ENCODE measurements at places on chromosomes 5 and 9.

DNA sequence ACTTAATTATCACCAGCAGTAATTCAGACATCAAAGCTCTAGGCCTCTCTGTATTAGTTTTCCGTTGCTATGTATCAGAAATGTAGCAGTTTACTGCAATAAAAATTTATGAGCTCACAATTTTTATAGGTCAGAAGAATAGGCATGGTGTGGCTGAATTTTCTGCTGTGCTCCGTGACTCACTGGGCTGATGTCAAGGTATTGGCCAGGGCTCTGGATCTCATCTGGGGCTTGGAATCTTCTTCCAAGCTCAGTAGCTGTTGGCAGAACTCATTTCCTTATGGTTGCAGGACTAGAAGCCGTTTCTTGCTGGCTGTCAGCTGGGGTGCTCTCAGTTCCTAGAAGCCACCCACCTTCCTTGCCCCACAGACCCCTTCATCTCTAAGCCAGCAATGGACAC, 66.3 kb downstream of the PSAT1 start:
- DNase-seq = no peak

DNA sequence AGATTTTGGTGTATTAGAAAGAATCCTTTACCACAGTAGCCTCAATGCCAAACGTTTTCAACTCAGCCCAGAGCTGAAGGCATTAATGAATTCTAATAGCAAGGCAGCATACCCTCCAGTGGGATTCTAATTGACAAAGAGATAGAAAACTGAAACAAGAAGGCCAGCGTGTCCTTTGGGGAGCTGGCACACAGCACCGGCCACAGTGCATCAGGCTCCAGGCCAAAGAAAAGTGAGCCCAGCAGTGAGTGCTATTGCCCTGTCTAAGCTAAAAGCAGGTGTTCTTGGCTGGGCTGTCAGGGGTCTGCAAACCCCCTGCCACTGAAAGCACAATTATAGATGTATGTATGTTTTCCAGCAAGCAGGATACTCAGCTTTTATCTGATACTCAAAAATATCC, 40.4 kb downstream of the PPIC start:
- DNase-seq = no peak

- no peak for DNase-seq
These were observed 84.4 kb upstream of the RARS1 start for GRCh38 chr5:168401880-168402279.

- no peak for DNase-seq
These were observed 270.4 kb downstream of the ENC1 start for GRCh38 chr5:74370168-74370567.

DNA sequence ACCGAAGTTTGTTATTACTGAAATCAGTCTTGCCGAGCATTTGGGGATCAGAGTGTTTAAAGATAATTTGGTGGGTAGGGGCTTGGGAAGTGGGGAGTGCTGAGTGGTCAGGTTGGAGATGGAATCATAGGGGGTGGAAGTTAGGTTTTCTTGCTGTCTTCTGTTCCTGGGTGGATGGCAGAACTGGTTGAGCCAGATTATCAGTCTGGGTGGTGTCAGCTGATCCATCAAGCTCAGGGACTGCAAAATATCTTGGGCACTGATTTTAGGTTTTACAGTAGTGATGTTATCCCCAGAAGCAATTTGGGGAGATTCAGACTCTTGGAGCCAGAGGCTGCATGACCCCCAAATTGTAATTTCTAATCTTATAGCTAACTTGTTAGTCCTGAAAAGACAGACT, 5.4 kb upstream of the ANKRD31 start:
- DNase-seq = no peak

- no peak for DNase-seq
These were observed 43.3 kb downstream of the DOCK8 start for GRCh38 chr9:257957-258356.

- no peak for DNase-seq
These were observed 91.8 kb downstream of the TLE1 start for GRCh38 chr9:81597419-81598122.

- no peak for DNase-seq
These were observed 506.5 kb downstream of the ISL1 start for GRCh38 chr5:51889703-51890102.

DNA sequence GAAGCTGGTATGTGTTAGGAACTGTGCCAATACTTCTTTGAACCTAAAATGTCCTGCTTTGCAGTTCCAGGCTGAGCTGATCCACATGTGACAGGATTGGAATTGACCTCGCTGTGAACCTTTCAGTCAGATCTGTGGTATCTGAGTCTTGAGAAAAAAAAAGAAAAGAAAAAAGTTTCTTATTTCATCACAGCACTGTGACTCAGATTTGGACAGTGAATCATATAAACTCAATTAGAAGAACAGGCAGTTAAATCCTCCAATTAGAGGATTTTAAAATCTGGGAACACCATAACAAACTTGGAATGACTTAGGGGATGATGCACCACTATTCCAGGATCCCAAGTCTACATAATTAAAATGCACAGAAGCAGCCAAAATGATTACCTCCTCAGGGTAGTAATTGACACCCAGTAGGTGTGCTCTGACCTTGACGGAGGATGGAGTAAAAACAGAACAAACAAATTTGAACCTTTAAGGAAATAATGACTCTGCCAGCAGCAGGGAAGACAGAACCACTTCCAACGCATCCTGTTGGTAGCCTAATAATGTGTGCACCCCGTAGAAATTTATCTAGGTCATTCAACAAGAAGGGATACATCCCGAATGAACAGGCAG, 57.8 kb upstream of the RAI14 start:
- no peak for DNase-seq

Measured in NCI-H1694 treated with DMSO at 0.1 percent for 48 hours (cell line).